Activated naive CD4-positive, alpha-beta T cell treated with anti-CD3 and anti-CD28 coated beads, Interleukin-2, amount 50 U/mL, for 72 hours (primary cell): ENCODE measurements at places on chromosomes 7 and 10.
A peak's percentile ranks its signal among the peaks of the same experiment; 100 is the strongest.

- DNase-seq: no peak
Measured at GRCh38 chr10:96675846-96676245, 44.5 kb downstream of the PIK3AP1 start.

GRCh38 chr10:124267231-124267885, 151.4 kb downstream of the OAT start:
- DNase-seq: no peak

- DNase-seq: no peak
Measured at GRCh38 chr7:108455998-108456677, at the start of gene NRCAM. TSS of gene NRCAM (minus strand) at chr7:108456436. CDS start at chr7:108240064, 216,372 bp downstream.

DNA sequence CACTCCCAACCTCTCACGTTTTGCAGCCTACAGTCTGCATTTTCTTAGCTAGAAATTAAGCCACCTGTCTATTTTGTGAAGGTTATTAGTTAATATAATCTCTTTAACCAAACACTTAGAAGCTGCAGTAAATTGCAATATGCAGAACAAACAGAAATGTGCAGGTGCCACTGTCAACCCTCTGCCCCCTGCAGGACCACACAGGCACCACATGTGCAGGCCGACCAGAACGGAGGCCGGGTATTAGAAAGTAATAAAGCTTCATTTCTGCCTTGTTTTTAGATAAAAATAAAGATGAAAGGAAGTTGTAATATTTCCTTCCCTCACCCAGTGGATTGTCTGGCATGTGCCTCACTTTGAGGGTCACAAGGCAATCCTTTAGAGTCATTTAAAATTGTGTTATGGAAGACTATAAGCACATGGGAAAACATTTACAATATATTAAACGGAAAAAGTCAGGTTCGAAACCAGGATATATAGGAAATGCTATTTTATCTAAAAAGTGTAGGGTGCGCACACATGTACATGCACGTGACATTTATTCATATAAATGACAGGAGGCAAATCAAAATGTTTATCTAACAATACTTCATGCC, 158.2 kb downstream of the ARHGAP12 start:
- DNase-seq: peak; percentile 55

DNA sequence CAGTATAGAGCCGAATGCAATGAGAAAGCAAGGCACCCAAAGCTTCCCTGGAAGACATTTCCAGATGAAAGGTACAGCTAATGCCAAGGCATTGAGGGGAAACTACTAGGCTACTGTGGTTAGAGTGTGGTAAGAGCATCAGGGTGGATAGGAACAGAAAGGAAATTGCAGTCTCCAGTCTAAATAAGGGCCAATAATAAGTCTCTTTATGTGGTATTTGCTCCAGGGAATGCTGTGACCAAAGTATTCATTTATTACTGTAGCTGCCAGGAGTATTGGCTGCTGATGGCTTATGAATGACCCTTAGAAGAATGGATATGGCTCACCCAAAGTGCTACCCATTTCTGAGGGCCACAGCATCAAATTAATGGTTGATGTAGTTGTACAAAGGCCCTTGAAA, 30.1 kb upstream of the POT1 start:
- DNase-seq: no peak

GRCh38 chr10:13624630-13625029, 37.9 kb downstream of the PRPF18 start:
- no peak for DNase-seq

DNA sequence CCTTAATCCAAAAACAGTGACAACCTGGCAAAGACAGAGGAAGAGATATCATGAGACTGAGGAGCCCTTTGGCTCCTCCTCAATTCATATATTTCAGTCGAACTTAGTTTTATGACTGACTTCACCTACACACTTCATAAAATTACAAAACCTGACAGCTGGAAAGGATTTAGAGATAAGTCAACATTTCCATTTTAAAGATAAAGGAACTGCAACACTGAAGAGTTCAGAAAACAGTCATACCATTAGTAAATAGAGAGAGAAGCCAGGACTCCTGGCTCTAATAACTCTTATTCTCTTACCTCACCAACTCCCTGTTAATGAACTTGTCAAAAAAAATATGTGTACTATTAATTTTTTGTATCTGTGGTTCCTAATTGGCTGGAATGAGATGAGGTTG, 141.0 kb upstream of the COL1A2 start:
- DNase-seq: no peak

DNA sequence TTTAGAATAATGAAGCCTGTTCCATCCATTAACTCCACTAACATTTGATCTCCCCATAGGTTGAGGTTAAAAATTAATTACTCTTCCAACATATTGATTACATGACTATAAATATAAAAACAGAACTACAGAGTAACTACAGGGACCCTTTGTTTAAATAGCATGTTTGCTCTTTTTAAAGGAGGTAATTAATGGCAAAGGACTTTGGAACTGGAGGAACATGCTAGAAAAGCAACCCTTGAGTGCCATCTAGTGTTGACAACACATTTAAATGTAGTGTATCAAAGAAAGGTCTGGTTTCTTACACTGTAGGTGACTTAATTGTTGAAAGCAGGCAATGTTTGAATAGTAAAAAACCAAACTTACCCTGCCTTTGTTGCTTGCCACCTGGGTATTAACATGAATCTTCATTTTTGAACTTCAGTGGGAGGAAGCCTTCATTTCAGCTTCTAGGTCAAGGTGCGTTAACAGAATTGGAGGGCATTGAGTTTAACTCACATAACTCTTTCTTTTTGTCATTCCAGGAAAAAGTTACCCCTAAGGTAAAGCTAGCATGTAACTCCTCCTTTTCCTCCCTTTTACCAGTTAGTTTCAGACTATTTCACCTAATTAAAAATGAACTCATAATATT, 52.6 kb upstream of the CAPZA2 start:
- DNase-seq: peak; percentile 16

DNA sequence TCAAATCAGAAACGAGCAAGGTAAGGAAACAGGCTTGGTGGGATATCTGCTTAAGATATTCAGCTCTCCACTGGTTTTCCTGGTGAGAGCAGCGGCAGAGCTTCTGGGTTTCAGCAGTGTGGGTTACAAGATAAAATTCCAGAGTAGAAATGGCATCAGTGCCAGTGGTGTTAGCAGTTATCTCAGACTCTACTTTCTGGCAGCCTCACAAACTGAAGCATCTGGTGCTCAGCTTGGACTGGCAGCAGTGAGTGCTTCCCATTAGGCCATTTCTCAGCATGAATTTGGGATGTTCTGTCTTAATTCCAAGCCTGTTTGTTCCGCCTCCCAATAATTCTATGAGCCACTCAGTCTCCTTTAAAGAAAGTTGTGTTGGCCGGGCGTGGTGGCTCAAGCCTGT, 6.9 kb upstream of the GSTO2 start:
- no peak for DNase-seq

- DNase-seq: no peak
Measured at GRCh38 chr7:22147868-22148267, 202.2 kb upstream of the CDCA7L start.

DNA sequence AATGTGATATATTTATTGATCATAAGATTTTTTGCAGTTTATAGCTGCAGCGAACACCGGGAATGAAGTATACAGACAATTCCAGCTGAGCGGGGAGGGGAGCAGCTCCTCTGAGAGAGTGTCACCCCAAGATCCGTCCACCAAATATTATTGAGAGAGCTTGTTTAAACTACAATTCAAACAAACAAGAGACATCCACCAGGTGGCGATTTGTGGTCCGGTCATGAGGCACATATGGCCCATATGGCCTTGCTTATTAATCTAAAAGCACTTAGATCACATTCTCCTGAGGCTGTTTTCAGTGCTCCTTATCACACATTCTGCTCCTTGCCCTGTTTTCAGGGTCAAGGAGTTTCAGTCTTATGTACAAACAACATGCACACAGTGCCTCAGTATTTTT, 83.1 kb downstream of the THSD7A start:
- DNase-seq: no peak

- no peak for DNase-seq
Measured at GRCh38 chr10:6721964-6722615, 142.0 kb upstream of the PRKCQ start.

DNA sequence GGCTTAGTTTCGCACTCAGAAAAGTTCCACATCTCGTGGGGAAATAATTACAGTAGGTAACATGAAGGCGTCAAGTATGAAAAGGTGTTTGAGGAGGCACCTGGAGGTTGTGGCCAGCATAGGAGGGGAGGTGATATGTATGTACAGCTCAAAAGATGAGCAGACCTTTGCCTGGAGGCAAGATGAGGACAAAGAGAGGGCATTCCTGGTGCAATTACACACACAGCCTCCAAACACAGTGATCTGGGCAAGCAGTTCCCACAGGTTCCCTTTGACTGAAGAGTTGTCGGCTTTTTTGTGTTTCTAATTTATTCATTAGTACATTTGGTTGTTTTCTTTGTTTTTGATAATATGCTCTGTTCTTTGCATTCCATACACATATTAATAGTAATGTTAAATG, 46.9 kb downstream of the CDK14 start:
- no peak for DNase-seq

GRCh38 chr7:95723583-95724180, 48.7 kb upstream of the DYNC1I1 start:
- DNase-seq: no peak

- no peak for DNase-seq
Measured at GRCh38 chr10:29642990-29643389, 8.2 kb upstream of the SVIL start.

DNA sequence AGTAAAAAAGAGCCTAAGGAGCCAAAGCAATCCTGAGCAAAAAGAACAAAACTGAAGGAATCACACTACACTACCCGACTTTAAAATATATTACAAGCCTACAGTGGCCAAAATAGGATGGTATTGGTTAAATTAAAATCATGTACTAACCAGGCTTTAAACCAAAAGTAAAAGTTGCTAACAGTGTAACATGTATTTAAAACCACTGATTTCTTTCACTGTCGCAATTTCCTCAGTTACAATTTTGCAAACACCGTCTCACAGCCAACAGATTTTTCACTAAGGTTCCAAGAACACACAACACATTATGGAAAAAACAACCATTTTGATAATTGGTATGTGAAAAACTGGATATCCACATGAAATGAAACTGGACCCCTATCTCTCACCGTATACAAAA, 74.0 kb downstream of the JMJD1C start:
- DNase-seq: no peak

DNA sequence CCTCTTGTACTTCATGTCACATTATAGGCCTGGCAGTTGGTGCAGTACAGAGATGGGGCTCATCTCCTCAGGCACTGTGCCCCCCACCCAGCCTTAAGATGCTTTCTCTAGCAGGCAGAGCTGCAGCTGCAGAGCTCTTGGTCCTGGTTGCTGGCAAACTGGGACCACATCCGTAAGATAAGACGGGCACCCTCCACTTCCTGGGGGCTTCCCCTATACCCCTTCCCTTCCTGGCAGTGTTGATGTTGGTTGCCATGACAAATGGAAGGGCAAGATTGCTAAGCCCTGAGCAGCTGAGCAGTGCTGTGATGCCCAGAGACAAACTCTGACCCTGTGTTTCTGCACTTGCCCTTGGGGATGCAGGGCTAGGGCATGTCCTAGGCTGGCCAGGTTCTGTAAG, 103.4 kb upstream of the ANLN start:
- peak; percentile 44 for DNase-seq

- no peak for DNase-seq
Measured at GRCh38 chr7:78587443-78588044, 789.0 kb downstream of the PHTF2 start.

- no peak for DNase-seq
Measured at GRCh38 chr7:20778063-20778721, 8.5 kb downstream of the SP8 start.

DNA sequence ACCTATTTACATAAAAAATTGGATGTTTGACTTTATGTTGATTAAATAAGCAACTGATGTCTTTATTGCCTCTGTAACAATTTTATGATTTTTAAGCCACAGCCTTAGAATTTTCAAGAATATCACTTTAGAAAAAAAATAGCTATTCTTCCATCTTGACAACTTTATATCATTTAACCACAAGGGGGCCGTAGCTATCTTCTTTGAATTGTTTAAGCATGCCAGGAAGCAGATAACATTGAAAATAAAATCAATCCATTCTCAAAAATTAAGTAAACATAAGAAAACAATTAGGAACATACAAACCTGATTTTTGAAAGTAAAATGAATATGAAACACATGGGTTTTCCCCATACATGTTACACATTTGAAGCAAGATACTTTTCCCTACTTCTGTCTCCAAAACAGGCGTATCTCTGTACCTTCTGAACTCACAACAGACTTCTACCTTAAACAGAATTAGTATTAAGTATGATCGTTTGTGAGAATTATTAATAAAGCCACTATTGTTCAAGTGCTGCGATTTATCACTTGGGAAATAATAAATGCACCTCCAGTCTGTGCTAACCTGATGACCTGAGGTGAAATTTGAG, 209.0 kb downstream of the CACNA2D1 start:
- no peak for DNase-seq
